Hippocampal formation (tissue), 2 donors: ENCODE measurements at places on chromosomes 7 and 10.

DNA sequence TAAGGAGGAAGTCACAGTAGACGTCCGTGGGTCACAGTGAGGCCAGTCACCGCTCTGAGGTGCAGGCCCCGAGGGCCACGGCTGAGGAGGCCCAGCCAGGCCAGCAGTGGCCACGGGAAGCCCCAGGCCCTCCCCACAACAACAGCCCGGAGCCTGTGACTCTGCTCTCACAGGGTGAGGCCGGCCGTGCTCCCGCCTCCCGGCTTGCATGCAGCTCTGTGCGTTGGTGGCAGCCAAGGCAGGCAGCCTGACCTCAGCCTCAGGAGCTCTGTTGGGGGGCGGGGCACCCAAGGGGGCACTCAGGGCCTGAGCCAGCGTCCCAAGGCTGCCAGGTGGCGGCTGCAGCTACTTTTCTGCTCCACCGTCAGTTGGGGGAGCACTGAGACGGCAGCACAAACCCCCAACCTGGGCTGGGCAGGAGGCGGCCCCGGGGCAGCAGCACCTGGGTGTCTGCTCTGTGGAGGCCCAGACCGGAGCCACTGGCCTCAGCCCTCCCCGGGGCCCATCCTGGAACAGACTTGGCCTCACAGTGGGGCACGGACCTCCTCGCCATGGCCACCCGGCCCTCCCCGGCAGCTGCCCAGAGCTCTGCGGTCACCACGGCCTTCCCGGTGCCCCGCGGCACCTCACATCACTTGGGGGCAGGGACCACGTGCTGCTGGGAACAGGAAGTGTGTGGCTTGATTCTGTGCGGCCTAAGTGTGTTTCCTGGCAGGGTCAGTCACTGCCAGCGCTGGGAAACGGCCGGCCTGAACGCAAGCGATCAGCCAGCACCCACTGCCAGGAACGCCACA lies 13.3 kb downstream of the CYP2W1 start:
- no peak for DNase-seq

- no peak for DNase-seq
Observed at GRCh38 chr7:128911423-128912031, 1.0 kb upstream of the KCP start.

- DNase-seq: no peak
Observed at GRCh38 chr10:3412071-3412582, 239.5 kb upstream of the PITRM1 start.

DNA sequence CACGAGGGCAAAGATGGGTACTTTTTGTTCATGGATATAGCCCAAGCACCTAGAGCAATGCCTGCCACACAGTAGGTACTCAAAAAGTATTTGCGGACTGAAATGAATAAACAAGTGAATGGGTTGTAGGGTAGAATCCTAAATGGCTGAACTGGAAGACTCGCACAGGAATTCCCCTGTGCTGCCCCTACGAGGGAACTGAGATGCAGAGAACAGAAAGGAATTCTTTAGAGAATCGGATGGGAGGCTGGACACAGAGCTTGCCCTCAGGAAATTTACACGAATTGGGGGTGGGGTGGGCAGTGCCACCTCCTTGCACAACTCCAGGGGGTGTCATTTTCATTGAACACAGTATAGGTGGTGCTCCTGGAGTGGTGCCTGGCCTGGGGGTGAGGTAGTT lies 35.2 kb upstream of the SRGN start:
- no peak for DNase-seq

DNA sequence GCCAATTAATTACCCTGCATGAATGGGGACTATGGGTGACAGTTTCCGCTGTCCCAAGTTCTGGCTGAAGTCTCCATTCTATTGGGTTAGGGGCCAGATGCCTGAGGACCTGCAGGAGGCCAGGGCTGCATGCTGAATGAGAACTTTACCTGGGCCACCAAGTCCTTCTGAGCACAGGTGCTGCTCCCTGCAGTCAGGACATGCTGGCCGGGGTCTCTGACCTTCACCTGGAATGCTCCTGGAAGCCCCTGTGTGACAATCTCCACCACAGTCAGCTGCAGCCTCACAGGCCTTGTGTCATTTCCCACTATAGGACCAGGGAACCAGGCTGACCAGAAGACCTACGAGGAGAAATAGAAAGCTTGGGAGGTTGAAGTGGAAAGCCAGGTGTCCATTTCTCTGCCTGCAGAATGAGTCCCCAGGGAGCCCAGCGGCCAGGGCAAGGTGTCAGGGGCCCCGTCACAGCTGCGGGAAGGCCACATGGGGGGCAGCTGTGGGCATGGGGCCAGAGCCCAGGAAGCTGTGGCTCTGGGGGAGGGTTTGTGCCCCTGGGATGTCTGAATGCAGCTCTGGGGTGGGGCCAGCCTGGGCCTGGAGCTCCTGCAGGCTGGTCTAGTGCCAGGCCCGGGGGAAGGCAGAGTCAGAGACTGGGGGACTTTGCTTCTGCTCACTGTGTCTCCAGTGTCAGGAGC lies 5.6 kb upstream of the GIMAP8 start:
- DNase-seq: no peak

- no peak for DNase-seq
Observed at GRCh38 chr7:44186736-44187135, 2.5 kb downstream of the GCK start.

DNA sequence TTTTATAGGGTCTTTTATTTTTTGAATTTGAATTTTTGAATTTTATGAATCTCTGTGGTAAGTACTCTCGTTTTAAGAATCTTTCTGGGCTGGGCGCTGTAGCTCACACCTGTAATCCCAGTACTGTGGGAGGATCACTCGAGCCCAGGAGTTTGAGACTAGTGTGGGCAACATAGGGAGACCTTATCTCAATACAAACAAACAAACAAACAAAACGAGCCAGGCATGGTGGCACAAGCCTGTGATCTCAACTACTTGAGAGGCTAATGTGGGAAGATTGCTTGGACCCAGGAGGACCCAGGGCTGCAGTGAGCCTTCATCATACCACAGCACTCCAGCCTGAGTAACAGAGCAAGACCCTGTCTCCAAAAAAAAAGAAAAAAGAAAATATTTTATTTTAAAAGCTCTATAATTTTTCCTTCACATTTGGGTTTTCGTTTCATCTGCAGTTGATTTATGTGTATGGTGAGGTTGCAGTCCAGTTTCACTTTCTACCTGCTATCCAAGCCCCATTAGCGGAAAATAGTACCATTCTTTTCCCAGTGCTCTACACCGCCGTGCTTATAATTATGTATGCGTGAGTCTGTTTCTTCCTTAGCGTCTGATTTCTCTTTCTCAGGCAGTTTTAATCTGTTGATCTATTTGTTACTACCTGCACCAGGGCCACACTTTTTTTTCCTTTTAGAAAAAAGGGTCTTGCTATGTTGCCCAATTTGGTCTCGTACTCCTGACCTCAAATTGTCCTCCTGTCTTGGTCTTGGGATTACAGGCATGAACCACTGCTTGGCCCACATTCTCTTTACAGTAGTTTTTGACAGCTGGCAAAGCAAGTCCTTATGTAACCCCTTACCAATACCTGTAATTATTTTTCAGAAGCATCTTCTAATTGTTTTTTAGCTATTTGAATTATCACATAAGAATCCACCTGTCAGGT lies 21.7 kb downstream of the TRIM24 start:
- DNase-seq: no peak

DNA sequence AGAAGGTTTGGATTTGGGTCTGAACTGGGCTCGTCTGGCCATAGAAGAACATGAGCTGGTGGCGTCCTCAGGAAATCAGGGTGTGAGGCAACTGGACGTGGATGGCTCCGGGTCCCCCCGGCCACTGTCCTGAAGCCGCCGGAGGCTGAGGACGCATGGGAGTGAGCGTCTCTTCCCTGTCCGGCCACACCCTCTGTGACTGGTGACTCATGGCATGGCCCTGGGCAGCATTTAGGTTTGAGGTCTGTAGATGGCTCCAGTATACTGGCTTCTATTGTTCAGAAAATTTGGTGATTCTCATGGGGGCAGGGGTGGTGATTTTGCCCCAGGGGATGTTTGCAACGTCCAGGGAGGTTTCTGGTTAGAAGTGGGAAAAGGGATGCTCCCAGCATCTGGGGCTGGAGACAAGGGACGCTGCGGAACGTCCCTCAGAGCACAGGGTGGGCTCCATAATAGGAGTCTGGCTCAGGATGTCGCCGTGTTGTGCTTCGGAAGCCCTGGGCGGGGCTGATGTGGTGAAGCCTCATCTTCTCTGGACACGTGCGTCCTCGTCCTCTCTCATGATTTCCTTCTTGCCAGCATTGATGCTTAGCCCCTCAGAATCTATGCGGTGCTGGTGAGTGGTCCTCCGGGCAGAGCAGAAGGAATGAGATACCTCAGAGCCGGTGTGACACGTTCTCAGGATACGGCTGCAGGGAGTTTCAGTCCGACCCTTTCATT lies 49.9 kb downstream of the PITRM1 start:
- no peak for DNase-seq

DNA sequence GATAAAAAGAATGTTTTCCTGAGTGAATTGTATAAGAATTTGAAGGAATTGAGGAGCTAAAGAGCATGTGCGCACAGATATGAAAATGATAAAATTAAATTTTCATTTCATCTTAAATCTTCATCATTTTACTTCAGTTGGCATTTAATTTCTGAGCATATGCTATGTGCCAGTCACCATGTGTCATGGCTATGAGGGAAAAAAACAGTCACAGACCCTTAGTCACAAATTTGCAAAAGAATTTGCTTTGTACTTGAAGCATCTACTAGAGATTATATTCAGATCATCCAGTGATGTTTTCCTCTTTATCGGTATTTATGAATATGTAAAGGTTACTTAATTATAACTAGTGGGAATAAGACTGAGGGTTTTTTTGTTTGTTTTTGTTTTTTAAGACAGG lies 29.8 kb downstream of the VCL start:
- no peak for DNase-seq

DNA sequence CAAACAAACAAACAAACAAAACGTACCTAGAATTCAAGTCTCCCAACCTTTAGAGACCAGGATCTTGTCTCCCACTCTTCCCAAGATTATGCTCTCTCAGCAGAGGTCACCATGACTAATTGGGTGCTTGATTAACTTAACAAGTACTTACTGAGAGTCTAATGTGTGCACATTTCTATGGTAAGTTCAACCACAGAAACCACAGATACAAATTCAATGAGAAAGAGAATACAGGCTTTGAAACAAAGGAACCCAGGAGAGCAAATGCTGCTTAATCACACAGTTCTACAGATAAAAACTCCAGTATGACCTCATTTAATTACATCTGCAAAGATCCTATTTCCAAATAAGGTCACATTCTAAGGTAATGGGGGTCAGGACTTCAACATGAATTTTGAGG lies 142.8 kb downstream of the DNAJC1 start:
- no peak for DNase-seq

DNA sequence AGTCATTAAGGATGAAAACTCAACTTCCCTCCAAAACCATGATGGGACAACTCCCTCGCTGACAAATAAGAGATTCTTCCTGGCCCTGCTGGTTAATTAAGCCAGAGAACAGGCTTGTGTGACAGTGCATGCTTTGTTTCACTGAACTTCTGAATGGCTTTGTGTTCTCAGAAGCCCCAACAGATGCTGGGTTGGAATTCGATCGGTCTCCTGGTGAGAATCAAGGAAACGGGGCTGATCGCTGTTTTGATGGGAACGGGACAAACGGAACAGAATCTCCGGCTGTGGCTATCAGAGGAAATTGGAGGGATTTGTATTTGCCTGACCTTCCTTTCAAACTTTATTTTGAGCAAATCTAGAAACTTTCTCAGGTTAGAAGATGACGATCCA lies 145.0 kb downstream of the RNF216 start:
- peak; percentile 55 for DNase-seq

GRCh38 chr10:13701157-13701919 lies 114.6 kb downstream of the PRPF18 start:
- DNase-seq: no peak

DNA sequence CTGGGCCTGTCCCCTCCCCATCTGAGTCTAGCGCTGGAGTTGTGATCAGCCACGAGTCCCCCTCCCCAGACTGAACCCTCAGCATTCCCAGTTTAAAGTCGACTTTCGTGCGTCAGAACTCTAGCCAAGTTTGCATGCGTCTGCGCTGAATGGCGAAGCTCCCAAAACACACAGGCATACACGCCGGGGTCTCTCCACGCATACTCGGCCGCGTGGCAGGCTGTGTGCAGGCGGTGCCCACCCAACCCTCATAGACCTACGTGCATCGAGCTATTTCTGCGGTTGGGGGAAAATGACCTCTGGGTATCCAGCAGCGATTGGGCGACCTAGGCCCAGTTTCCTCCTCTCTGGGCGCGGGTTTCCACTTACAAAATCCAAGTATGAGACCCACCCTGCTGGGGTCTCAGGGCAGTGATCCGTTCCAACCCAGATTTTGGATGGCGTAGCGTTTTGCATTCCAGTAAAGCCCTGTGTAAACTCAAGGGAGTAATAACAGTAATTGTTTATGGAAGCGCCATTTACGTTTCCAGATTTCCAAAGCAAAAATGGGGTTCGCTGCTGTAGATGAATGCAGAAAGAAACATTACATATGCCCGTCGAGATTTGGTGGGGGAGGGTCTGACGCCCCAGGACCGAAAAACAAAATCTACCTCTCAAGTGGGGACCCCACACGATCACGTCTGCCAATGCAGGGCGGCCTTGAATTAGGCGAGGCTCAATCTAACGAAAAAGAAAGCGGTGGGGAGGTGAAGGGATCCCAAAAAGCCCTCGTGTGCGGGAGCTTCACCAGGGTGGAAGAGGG lies 2.0 kb upstream of the HMX3 start:
- DNase-seq: no peak

DNA sequence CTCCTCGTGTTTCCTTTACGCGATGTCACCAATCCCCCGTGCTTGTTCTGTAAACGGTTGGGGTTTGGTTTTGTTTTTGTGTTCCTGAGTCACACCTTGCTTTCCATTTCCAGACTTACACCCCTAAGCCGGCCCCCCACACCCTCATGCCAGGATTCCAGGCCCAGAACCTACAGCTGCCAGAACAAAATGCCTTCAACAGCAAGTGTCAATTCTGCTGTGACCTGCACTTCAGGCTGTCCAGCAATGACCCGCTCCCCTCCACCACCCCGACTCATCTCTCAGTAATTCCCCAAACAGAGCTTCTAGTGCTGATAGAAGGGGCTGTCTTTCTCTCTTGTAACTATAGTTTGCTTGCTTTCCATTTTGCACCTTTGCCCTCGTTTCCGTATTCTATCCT lies 722.1 kb upstream of the CELF2 start:
- no peak for DNase-seq

- no peak for DNase-seq
Observed at GRCh38 chr7:68700414-68700813, 897.9 kb upstream of the AUTS2 start.

- no peak for DNase-seq
Observed at GRCh38 chr10:91127341-91128082, 93.0 kb upstream of the PCGF5 start.

DNA sequence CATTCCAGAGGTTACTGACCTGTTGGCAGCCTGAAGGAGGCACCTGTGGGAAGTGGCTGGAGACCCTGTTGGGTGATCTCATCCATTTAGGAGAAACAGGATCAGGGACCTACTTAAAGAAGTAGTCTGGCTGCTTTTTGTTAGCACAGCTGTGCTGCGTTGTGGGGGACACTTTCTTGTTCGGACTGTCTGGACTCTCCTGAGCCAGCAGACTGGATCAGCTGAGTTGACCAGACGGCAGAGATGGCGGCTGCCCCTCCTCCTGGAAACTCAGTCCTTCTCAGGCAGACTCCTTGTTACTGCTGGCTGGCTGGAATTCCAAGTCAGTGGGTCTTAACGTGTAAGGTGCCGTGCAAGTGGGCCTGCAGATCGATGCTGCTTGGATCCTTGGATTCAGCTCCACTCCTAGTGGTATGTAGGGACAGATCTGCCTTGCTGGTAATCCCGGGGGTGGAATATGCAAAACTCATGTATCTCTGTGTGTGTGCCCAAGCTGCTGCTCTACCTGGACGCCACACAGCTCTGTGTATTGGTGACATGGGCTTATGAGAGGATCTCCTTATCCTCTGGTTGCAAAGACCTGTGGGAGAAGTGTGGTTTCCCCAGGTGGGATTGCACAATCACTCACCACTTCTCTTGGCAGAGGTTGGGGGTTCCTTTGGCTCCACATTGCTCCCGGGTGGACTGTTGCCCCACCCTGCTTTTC lies 87.3 kb downstream of the CCSER2 start:
- DNase-seq: no peak
